ENCODE measurements at places on chromosomes 12 and 14.
A peak's percentile ranks its signal among the peaks of the same experiment; 100 is the strongest.

DNA sequence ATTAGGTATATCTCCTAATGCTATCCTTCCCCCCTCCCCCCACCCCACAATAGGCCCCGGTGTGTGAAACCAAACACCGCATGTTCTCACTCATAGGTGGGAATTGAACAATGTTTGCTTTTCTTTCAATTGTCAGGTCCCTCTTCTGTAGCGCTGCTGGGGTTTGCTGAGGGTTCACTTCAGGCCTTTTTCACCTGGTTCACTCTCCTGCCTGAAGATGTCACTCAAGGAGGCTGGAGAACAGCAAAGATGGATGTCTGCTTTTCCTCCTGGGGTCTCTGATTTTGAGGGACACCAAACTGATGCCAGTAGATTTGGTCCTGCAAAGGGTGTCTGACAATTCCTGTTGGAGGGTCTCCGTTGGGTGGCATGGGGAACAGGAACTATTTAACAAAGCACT is 35.8 kb downstream of the KLRK1 start:
- no peak for DNase-seq

- DNase-seq = no peak
These were observed 487.9 kb downstream of the PCNX1 start for GRCh38 chr14:71395151-71395604.

DNA sequence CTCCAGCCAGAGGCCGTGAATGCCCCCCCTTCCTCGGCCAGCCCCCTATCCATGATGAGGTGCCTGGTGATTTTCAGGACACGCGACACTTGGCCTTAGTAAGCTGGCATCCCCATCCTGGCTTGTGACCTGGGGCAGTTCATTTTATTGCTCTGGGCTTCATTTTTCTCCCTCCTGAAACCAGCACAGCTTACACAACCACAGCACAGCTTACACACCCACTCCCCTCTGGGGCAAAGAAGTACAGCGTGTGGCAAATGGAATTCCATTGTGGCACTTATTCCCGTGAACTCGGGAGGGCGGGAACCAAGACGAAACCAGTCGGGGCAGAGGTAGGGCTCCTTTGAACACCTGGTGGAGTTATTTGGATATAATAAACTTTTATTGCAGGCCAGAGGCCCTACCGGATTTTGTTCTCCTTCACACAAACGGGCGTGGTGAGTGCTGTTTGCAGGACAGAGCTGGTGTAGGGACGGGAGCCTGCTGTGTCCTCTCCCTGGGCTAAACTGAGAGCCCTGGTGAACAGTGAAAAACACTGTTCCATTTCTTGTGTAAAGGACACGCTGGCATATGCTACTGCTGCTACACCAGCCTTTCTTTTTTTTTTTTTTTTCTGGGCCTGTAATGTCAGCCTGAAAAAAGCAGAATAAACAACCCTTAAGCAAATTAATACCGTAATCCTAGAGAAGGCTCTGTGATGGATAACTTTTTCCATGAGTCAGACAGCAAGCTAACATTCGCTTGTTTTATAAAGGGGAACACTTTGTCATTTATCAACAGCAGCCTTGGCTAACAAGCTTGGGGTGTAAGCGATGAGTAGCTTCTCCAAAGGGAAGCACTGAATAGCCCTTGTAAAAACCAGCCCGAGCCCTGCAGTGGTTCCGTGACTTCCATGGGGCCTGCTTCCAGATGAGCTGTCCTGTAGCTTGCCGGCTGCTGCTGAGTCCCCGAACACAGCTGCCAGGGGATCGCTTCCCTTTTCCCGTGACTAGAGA is 29.3 kb downstream of the CD9 start:
- DNase-seq = no peak

- no peak for DNase-seq
These were observed 33.8 kb downstream of the STK38L start for GRCh38 chr12:27277846-27278260.

GRCh38 chr12:3041558-3042164 is 35.5 kb upstream of the TSPAN9 start:
- DNase-seq = peak; percentile 60

DNA sequence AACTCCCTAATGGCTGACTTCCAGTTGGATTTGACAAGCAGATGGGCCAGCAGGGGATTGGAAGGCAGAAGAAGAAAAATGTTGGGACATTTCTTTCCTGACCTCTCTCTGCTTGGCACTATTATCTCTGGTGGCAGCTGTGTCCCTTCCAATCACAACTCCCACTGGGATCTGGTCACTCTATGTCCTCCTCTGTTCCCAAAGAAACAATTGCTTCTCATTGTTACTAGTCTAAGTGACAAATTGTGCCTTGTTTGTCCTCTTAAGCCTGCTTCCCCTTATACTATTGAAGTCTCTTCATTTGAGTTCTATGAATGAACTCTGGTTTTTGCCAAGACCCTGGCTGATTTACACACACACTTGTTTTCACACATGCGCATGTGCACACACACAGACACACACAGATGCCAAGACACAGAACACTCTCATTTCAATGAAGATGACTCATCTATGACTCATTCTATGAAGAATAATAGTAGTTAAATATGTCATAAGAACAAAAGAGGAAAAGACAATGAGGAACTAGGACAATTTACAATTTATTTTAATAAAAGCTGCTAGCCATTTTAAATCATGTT is 83.0 kb upstream of the FAR2 start:
- peak; percentile 26 for DNase-seq

All from RCC 7860 (cell line).